Right ventricle myocardium inferior (tissue), 1 donor: ENCODE measurements at places on chromosomes 3 and 15. TPM values are rescaled to one million over a fixed set of nuclear protein-coding genes. Genes with fewer than 3 reads are reported as not detected.

DNA sequence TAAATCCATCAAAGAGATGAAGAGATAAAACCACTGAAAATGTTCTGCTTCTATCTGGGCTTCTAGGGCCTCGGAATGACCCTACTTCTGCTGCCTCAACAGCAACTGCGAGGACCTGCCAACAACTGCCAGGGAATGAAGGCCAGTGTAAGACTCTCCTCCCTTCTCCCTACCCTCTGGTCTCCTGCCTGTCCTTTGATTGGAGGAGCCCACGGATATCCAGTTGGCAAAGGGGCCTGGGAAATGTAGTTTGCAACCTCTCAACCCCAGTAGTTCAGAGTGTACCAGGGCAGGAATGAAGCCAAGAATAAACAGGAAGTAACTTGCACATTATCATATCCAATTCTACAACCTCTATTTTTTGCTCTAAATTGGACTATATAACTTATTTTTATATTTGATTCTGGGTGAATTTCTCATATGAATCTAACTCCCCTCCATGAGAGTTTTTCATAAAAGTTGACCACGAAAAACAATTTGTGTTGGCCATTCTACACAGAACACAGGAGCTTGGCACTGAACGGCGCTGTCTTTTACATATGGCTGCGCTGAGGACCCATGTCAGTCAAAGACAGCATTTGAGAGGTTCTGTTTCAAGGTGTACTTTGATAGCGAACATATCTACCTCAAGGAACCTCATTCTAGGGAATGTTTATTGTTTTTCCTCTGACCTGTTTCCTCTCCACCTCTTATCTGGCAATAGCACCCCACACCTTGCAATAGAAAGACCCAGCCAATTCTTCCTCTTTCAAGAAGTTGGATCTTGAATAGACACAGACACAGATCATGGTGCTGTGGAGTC lies 91.1 kb upstream of the RNF7 start:
- DNase-seq: no peak

DNA sequence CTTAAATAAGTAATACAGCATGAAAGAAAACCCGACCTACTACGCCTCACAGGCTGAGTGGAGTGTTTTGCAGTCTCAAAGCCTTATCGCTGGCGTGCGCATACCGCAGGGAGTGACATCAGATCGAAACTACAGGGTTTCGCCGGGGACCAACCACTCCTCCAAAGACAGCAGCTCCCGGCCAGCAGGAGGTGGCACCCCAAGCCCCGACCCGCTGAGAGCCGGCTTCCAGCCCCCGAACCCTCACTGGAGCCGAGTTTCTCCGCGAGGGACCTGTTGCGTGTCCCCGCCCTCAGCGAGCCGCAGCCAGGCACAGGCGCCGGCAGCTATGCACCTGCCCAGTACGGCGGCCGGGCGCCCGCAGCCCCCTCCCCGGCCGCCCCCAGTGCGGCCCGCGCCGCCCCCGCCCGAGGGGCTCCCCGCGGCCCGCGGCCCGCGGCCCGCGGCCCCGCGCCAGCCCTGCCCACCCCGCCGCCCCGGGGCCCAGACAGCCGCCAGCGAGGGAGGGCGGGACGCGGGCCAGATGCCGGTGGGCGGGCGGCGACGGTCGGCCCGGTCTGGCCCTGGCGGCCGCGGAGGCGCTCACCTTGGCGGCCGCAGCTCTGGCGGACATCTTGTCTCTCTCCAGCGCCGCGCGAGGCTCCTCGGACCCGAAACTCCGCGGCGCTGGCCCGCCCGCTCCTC lies 710 bp downstream of the TJP1 start:
- DNase-seq: peak; percentile 80

Gene CSTA
- 2.5 TPM for total RNA-seq

Gene POPDC2
- 605 TPM for total RNA-seq

Gene MORC1
- not detected for total RNA-seq
